ENCODE measurements at places on chromosomes 5 and 9.

GRCh38 chr5:158234323-158235158 lies 375.6 kb upstream of the CLINT1 start:
- DNase-seq, result no peak

- DNase-seq, result no peak
Observed at GRCh38 chr5:35869685-35870277, 13.1 kb downstream of the IL7R start.

DNA sequence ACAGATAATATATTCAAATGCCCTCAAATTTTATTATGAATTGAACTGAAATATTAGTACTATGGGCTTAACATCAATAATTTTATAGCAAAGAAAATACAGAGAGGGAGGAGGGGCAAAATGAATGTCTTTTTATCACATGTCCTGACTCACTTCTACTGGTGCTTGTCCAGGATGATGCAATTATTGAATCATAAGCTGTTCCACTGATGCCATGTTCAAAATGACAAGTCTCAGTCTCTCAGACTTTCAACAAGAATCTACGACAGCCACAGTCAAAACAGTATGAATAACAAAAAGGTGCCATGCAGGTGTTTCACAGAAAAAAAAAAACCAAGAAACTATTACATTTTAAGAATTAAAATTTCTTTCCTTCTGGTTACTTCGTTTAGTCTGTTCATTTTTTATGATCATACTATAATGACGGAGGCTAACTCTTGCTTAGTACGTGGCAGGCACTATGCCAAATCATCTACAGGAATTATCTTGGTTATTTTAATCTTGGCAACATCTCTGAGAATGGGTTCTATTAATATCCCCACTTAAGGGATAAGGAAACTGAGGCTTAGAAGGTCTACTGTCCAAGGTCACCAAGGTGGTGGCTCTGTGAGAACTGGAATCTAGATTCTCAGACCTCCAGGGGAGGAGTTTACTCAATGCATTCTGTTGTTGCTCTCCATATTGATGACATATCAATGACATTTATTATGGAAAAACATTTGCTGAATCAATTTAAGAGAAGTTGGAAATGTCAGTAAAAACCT lies 61.5 kb downstream of the NR3C1 start:
- DNase-seq, result no peak

DNA sequence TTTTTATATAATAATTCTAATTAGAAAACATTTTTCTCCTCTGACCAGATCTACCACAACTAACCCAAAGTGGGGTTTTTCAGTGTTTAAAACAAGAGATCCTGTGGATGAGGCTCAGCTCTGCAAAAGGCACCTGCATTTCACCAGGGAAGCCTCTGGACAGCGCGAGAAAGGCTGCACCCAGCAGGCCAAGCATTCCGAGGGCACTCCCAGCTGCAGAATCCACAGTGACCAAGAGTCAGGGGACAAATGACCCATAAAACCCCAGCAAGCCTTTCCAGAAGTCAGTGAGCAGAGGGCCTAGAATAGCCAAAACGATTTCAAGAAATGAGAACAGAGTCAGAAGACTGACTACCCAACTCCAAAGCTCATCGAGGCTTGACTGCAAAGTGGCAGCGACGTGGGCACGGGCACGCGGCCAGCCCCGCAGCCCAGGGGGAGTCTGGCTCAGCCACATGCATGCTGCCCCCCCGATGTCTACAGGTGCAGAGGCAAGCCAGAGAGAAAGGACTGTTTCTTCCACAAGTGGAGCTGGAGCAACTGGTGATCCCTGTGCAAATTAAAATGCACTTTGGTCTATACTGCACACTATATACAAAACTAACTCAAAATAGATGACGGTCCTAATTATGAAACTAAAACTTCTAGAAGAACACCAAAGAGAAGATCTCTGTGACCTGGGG lies 26.2 kb downstream of the TPPP start:
- DNase-seq, result no peak

DNA sequence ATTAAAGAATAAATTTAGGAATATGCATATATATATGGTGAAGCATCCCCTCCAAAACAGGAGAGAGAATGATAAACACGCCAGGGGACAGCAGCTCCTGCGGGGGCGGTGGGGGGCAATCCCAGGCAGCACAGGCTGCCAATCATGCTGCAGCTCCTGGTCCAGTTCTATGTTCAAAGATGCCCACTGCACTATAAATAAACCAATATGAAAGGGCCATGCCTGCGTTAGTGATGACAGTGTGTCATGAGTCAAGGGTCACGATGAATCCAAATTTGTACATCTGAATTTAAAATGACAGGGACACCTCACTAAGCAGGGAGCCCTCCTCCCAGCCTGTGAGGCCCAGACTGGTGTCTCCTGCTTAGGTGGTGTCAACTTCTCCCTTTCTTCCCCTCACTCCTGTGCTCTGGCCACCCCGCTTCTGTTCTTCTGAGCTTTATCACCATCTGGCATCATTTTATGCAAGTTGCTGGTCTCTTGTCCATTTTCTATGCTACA lies 153.9 kb downstream of the MED27 start:
- no peak for DNase-seq

GRCh38 chr5:36614657-36615308 lies 8.4 kb downstream of the SLC1A3 start:
- no peak for DNase-seq

- DNase-seq, result no peak
Observed at GRCh38 chr5:57195060-57195459, 21.2 kb downstream of the GPBP1 start.

DNA sequence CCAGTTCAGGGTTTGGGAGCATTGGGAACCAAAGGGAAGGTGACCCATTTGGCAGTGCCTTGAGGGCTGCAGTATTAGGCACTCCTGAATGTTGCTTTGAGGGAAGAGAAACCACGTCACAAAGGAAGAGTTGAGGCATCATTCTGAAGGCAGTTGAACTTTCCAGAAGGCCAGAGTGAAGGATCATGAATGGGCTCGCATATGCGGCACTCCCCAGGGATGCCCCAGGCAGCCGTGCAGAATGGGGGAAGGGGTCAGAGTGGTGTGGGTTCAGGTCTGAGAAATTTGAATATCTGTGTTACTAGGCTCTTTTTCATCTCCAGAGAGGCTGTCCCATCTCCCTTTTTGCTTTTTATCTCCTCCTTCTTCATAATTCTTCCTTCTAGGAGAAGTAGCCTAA lies 60.6 kb upstream of the HMHB1 start:
- no peak for DNase-seq

DNA sequence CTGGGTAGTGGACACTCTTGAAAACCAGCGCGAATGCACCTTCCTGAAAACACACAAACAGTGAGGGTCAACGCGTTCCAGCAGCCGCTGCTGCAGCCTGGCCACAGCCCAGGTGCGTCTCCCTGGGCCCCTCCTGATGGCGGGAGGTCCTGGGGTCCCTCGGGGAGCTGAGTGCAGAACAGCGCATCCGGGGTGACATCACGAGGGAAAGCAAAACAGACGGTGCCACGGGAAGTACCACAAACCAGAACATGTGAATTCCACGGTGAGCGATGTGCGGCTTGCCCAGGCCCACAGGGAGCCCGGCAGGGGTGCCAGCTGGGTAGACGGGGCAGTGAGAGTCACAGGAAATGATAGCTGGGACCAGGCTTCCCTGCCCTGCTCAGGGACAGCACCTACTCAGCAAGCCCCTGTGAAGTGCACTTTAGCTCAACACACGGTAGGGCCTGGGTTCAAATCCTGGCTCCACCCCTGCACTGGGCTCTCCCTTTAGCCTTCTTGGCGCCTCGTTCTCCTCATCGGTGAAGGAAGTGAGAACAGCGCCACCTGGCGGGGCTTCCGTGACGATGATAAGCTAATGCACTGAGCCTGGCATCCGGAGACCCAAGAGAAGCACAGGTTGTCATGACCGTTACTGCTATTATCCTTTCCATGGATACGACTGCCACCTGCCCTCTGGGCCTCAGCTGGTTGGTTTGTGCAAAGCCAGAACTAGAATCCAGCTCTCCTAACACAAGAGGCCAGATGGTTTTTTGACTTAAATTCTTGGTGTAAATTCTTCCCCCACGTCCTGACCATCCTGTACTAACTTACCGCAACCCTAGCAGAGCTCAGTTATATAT lies 24.6 kb downstream of the GFPT2 start:
- DNase-seq, result peak; percentile 21

DNA sequence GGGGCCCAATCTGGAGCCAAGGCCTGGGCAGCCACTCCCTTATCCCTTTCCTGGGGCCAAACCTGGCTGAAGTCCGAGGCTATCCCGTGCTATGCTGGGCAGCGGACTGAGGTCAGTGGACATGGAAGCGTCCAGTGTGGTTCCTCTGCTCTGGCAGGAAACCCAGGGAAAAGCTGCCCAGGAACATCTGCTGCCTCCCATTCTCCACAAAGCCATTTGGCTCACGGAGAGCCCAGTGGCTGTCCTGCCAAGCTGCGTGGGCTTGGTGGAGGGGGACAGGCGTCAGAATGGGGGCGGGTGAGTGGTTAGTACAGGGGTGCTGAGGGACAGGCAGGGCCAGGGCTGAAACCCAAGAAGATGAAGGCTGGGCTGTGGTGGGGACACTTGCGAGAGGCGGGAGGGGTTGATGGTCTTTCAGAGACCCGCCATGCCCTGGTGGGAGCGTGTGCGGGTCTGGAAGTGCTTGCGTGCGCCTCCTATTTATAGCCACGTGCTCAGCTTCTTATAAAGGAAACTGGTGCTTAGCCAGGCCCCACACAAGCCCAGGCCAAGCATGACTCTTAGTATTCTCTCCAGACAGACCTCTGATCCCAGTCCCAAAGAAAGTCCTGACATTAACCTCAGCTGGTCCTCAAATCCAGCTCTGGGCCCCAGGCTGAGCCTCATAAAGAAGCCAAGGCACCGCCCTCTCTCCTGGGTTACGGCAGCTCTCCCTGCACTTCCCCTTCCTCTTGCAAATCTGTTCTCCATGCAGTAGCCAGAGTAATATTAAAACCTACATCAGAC lies 9.4 kb upstream of the SLC6A7 start:
- DNase-seq, result peak; percentile 39

- DNase-seq, result no peak
Observed at GRCh38 chr5:170336065-170336464, 38.5 kb upstream of the LCP2 start.

GRCh38 chr5:119367502-119368237 lies 11.9 kb downstream of the TNFAIP8 start:
- DNase-seq, result no peak

- DNase-seq, result no peak
Observed at GRCh38 chr5:139167063-139167462, 31.1 kb downstream of the SIL1 start.

GRCh38 chr5:50535393-50535792 lies 94.3 kb upstream of the EMB start:
- DNase-seq, result no peak

DNA sequence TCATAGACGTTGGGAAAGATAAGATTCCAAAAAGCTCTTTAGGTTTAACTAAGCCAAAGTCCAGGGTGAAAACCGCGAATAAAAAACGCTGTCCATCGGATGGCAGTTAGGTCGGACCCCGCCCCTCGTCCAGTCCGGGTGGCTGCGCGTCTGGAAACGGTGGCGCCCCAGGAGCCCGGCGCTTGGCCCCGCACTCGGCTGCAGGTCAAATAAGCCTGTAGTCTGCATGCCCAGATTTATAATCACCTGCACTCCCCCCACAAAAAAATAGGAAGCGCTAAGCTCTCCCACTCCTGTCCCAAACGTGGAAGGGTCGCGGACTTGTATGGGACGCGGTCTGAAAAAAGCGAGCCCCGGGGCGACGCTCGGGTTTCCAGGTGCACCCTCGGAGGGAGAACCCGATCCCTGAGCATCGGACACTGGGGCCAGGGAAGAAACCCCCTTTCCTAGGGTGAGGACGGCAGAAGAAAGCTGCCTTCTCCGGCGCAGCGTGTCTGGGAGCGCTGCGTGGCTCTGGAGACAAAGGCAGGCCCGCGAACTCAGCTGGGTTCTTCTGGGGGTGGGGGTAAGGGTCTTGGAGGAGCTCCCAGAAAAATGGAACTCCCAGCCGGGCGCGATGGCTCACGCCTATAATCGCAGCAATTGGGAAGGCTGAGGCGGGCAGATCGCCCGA lies 923 bp upstream of the ZBTB5 start:
- peak; percentile 21 for DNase-seq

GRCh38 chr5:140488914-140489313 lies 58.5 kb upstream of the EIF4EBP3 start:
- DNase-seq, result no peak

DNA sequence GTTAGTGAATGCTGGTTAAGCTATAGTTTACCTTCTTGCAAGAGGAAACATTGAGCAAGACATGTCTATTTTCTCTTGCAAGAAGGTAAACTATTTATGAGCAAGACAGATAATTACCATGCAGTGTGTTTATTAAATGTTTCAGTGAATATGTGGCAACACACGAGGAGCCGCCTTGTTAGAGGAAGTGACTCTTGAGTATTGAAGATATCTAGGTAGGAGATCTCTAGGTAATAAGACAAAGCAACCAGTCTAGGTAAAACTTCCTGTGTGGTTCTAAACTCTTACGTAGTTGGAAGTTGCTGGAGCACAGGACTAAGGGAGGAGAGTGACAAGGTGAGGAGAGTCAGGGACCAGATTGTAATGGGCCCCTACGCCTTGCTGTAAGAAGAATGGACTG lies 16.8 kb downstream of the SKP2 start:
- DNase-seq, result no peak

DNA sequence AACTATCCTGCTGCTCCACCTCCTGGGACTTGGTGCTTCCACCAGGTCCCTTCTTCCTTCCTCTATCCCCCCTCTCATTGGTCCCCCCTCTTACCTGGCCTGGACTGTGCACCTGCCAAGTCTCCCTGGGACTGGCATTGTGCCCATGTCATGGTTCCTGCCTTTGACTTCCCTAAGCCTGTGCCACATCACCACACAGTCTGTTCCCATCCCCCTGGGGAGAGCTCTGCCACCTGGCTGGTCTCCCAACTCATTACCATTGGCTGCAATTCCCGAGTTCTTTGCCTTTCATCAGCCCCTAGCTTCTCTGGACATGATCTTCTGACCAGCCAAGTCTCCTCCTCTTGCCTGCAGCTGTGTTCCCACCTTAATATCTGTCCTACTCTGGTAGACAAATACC lies 180.3 kb downstream of the SREK1 start:
- no peak for DNase-seq

DNA sequence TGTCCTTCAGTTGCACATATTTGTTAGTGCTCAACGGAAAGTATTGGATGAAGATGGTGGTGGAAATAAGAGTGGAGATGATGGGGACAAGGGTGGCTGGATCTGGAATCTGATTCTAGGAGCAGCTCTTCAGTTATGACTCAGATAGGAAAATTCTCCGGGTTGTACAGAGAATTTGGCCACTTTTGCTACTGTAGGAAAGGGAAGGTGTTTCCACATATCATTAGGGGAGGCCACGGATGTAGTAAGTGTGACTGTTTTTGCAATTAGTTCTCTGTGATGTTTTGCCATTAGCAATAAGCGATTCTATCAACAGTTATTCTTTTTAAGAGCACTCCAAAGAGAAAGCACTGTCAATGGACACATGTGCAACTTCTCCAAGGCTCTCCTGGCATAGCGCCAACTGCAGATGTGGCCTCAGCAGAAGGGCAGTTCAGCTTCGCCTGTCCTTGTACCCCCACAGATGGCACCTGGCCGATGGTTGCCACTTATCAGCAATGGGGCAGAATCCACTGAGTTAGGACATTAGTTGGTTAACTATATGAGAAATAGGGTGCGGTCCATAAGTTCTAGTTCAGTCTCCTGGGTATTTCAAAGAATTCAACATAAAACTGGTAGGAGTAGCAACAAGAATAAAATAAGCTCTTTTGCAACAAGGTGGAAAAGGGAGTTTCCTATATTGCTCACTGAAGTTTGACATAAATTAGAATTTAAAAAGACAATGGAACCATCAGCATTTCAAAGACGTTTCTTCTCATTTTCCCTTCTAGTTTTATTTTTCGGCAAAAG lies 96.3 kb downstream of the ARSB start:
- DNase-seq, result peak; percentile 5

- DNase-seq, result no peak
Observed at GRCh38 chr5:145920542-145921210, 15.7 kb upstream of the SH3RF2 start.
